ENCODE measurements at places on chromosomes 16 and 17.

GRCh38 chr17:39599004-39599664, 8.6 kb downstream of the NEUROD2 start:
- no peak for DNase-seq

GRCh38 chr16:19085679-19086200, 18.3 kb downstream of the COQ7 start:
- DNase-seq = no peak

DNA sequence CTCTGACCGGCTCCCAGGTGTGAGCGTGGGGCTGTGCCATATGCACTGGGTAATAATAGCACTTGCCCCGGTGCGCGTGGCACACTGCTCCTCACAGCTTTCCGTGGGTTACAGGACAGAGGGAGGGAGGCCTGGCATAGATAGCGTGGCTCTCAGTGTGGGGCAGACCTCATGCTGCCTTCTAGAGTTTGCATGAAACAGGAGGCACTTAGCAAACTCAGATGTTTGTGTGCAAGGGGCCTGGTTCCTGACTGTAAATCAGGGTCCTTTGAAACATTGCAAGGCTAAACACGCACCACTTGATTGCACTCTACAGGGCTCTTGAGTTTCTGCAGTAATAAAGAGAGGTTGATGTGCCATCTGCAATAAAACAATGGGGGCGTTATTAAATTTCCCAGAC, 101.7 kb downstream of the RPTOR start:
- DNase-seq = no peak

DNA sequence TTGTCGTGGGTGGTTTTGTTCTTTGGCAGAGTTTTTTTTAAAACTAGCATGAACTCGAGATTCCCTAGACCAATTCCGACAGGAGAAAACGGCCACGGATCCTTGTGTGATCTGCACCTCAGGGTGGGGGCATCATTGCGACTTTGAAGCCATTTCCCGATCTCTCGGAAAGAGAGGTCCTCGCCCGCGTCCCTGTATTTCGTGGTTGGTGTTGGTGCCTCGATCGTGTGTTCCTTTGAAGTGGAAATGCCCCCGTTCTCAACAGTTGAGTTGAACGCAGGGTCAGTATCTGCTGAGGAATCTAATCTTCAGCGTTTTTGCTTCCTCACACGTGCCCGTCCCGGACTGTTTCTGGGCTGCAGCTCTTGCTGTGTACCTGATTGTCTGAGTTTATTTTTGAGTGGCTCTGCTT, 1.1 kb downstream of the CRAMP1 start:
- no peak for DNase-seq

DNA sequence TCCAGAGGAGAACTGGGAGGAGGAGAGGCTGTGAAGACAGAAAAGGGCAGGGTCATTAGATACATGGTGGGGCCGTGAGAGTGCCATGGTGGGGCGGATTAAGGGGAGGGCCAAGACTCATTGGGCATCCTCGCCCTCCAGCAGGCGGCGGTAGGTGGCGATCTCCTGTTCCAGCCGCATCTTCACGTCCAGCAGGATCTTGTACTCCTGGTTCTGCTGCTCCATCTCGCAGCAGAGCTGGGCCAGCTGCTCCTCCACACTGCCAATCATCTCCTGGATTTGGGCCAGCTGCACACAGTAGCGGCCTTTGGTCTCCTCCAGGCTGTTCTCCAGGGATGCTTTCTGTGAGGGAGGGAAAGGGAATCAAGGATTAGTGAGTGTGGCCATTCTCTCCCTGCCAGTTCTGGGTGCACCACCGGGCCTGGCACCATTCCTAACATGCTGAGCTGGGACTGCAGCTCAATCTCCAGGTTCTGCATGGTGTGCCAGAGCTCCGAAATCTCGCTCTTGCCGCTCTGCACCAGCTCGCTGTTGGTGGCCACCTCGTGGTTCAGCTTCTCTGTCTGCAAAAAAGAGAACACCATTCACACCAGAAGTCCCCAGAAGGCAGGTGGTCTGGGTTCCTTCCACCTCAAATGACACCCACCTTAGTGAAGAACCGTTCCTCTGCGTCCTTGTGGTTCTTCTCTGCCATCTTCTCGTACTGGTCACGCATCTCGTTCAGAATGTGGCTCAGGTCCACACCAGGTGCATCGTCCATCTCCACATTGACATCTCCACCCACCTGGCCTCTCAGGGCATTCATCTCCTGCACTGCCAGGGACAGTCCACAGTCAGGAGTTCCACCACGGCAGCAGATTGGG, 129.0 kb downstream of the CCDC144A start:
- no peak for DNase-seq

- no peak for DNase-seq
Observed at GRCh38 chr16:5454349-5454748, 356.8 kb upstream of the EEF2KMT start.

DNA sequence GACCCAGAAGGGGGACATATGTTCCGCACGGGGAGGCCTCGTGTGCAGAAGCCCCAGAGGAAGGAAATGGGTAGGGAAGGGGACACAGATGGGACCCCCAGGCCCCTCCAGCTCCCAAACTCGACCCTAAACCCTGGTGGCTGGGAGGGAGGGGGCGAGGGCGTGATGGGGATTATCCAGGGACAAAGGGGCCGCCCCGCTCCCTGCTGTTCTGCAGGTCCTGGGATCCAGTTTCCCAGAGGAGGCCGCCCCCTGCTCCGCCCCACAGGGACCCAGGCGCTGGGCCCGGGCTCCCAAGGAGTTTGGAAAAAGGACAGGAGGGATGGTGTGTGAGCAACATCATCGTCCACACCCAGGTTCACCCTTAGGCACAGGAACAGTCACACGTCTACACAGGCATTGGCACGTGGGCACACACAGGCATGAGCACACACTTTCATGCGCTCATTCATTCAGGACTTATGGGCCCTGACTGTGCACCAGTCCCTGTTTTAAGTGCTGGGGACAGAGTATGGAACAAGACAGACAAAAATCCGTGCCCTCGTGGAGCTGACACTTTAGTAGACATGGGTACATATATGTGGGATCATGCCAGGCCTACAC, 12.8 kb upstream of the FBXL19 start:
- DNase-seq = no peak

DNA sequence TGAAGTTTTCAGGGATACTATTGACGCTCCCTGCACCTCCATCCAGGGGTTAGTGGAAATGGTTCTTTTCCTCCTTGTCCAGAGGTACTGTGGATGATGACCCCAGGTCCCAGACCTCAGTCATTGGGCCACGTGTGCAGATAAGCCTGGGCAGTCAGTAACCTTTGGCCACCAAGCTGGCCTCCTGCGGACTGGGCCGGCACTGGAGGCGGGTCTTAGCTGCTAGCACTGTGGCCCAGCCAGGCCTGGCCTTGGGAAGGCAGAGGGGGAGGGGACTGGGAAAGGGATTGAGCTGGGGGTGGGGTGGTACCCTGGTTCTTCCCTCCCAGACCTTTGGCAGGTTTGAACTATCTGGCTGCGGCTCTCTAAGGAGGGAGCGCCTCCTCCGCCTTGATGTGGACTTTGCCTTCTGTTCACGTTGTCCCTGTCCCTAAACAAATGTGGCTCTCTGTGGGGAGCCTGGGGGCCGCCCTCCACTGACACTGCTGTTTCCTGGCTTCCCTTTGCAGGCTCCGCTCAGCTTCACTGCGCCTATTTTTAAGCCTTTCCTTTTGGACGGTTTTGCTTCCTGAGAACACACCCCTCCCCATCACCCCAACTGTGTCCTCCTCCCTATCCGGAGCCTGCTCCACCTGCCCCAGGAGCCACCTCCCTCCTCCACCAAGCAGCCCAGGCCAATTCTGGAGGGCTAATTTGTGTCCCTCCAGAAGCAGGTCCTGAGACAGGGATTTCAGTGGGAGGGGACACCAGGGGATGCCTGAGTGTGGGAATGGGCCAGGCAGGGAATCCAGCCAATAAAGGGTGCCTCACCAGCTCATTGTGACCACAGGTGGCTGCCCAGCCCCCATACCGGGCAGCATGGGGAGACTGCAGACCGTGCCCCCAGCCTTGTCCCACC, 251.9 kb downstream of the SEC14L1 start:
- no peak for DNase-seq

- DNase-seq = no peak
Observed at GRCh38 chr16:8194794-8195193, 395.5 kb downstream of the TMEM114 start.

DNA sequence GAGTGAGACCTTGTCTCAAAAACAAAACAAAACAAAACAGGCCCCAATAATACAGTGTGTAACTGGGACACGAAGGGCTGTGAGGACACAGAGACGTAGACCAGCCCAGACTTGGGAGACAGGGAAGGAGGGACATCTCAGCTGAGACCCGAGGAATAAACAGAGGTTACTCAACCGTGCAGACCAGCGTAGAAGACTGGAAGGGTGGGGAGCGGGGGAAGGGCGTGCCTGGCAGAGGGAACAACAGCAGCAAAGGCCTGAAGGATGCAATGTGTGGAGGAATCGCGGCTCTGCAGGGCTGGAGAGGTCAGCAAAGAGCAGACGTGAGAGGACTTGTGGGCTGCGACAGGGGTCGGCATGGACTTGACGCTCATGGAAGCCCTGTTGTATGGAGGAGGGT, 11.6 kb upstream of the CES4A start:
- DNase-seq = no peak

DNA sequence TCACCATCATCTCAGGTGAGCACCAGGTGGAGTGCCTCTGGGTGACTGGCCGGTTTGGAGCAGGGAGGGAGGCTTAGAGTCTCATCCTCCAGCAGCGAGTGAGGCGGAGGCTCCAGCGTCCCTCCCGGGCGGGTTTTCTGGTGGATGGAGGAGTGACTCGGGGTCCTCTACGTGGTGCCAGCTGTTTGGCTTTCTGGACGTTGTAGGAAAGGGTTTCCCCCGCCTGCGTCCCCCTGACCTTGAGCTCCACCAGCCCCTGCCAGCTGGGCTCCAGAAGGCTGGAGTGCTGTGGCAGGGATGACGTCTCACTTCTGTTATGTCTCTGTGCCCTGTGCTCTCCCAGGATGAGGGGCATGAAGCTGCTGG, 522 bp downstream of the DNASE1 start:
- no peak for DNase-seq

GRCh38 chr17:33803686-33804085, 451.4 kb upstream of the CCL2 start:
- DNase-seq = no peak

DNA sequence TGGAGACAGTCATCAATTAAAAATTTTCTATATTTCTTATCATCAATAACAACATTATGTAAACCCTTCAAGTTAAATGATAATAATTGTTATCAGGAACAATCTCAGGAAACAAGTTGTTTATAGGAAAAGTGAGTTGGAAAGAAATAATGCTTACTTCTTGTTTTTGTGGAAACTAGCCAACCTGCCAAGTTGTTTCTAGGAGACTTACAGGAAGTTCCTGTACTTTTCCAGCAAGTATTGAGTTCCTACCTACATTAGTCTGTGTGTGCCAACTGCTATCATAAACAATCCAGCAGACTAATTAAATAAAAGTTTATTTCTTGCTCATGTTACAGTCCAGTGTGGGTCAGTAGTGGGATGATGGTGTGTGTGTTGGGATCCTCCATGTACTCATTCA, 1.6 kb upstream of the CCL14 start:
- DNase-seq = no peak

- no peak for DNase-seq
Observed at GRCh38 chr17:7626956-7627249, 718 bp downstream of the SAT2 start.

DNA sequence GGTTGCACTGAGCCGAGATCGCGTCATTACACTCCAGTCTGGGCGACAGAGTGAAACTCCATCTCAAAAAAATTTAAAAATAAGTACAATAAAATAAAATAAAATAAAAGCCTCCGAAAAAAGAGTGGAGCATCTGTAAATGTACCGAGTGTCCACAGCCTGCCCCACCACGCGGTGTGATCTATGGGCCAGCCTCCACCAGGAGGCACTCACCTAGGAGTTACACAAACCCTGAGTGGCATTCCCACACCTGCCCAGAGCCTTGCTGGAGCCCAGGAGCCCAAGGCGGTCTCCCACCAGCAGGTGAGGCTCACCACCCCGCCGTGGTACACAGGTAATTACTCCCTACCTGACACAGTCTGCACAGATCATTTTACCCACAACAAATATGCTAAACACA, 183.2 kb downstream of the ZNF423 start:
- no peak for DNase-seq

GRCh38 chr16:78353640-78354275, 254.3 kb downstream of the WWOX start:
- DNase-seq = no peak

GRCh38 chr16:86077243-86077940, 178.4 kb downstream of the IRF8 start:
- DNase-seq = no peak

- DNase-seq = peak; percentile 23
Observed at GRCh38 chr16:71542377-71542776, 16.2 kb downstream of the CHST4 start.

DNA sequence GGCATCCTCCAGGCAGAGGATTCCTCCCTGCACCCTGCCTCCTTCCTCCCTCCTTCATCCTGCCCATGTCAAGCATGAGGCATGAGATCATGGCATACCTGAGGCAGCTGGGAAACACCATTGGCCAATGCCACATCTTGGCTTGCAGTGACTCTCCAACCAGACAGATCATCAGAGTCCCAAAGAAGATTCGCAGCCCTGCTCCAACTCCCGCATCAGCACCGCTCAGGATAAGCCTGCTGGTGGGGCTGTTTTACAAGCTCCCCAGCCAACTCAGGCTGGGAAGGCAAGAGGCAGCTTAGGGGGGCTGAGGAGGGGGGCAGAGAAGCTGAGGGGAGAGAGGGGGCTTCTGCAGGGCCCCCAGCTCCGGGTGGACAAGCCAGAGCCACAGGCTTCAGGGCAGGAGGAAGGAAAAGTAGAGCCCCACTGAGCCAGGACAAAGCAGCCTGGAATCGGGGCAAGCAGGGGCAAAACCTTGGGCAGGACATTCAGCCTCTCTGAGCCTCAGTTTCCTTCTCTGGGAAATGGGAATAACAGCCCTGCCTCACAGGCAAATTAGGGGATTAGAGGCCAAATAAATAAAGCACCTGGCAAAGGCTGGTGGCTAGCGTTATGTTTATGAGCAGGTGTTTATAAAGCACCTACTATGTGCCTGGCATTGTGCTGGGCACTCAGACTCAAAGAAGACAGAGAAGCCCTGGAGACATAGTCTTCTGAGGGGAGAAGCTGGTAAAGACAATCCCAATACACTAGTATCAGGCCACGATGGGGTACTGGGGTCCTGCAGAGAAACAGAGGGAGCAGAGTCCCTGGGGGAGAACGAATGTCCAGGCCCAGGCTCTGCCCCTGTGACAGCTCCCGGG, 88.1 kb downstream of the GOSR1 start:
- DNase-seq = no peak

DNA sequence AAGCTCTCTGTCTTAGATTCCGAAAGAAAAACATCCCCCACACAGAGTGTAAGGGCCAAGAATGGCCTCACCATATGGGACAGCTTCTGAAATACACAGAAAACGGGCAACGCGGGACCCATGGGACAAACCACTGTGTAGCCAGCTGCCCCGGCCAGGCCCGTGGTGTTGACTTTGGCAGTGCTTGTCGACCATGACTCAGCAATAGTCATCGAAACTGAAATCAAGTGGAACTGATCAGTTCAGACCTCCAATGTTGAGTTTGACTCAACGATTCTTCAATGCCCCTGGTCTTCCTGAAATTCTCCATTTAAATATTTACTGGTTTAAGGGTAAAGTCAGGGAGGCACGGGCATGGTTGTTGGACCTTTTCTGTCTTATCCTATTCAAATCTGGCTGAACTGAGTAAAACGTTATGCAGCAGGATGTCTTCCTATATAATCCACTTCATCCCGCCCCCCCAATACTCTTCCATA, 27.5 kb downstream of the ZFHX3 start:
- no peak for DNase-seq

GRCh38 chr16:58088091-58088490, 41.1 kb downstream of the CFAP20 start:
- no peak for DNase-seq

Measured in stimulated activated naive B cell treated with anti-CD40 and anti-IgM and Interleukin-4, amounts not matched to agents 10 μg/mL and 1 μg/mL and 100 μg/mL, for 72 hours (primary cell).